ENCODE measurements at places on chromosomes 12 and 14. TPM values are rescaled to one million over a fixed set of nuclear protein-coding genes. Genes with fewer than 3 reads are reported as not detected.

TMEM121 gene
- 10.2 TPM for total RNA-seq

PLBD2 gene
- total RNA-seq, result 51.4 TPM

KIF5A gene
- total RNA-seq, result under 0.01 TPM

TTC8 gene
- 43.3 TPM for total RNA-seq

NXPH4 gene
- total RNA-seq, result not detected

TOMM20L gene
- not detected for total RNA-seq

TTC9 gene
- total RNA-seq, result under 0.01 TPM

C12orf50 gene
- total RNA-seq, result not detected

SSTR1 gene
- total RNA-seq, result not detected

PDE3A gene
- total RNA-seq, result 124 TPM

ACOT6 gene
- not detected for total RNA-seq

All from melanocyte of skin (primary cell).